GM10248 (cell line): ENCODE measurements at places on chromosomes 6 and 20.

GRCh38 chr6:3318226-3318625 lies 59.5 kb downstream of the PSMG4 start:
- no peak for DNase-seq

DNA sequence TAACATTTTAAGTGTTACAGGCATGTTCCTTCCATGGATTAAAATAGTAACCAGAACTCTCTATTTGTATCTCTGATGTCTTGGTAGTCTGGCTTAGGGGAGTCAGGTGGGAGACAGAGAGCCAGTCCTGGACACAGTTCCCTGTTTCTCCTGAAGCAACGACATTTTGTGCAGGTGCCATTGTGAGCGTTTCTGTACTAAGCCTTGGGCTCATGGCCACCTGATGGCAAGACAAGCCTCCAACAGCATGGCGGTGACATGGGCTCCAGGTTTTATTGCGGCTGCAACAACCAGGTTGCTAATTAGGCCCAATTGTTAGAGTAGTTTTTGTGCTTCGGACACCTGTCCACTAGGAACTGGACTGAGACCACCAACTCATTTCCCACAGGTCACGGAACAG lies 105.3 kb downstream of the PRDM13 start:
- no peak for DNase-seq

DNA sequence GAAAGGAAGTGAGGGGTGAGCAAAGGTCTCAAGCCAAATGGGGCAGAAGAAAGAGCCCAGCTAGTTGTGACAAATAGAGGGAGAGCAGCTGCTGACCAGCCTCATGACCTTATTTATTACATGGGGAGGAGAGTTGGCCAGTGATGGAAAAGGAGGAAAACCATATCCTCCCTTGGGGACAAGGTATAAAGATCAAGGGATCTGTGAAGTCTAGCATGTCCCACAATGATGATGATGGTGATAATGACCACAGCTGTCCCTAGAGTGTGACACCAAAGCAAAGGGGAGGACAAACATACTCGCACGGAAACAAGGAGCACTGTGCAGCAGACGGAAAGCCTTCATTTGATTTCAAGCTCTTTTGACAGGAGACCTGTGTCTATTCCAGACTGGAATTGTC lies 190.4 kb upstream of the MCHR2 start:
- DNase-seq = no peak

GRCh38 chr20:18657575-18657974 lies 69.7 kb downstream of the DTD1 start:
- no peak for DNase-seq

GRCh38 chr20:3068986-3069900 lies 2.2 kb upstream of the OXT start:
- DNase-seq = peak; percentile 16

- no peak for DNase-seq
Observed at GRCh38 chr6:107108201-107108890, 7.0 kb downstream of the BEND3 start.

DNA sequence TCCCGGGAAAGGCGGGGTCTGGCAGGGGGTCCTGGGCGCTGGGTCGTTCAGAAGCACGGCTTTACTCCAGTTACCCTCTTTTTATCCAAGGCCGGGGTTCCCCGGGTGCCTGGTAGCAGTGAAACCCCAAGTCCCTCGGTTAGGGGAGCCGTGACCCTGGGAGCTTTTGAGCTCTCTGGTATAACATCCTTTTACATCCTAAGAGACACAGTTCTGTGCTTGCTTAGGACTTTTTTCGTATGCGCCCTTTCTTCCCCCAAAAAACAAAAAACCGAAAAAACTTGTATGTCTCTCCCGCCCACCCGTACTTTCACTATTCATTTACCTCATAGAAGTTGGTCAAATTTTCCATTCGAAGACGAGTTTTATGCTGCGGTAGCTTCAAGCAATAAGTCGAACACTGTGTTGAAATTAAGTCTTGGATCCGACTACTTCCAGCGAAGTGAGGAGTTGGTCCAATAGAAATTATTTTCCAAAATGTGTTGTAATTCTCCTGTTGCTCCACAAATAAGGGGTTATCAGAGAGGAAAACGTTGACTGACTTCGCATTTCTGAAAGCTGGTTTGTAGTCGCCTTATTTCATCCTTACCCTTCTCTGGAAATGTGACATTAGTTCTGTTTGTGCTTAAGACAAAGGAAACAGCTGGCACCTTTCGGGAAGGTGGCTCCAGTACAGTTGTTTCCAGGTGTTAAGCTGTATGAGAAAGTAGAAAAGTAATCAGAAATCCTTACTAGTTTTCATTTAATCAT lies 816 bp upstream of the MAN1A1 start:
- peak; percentile 38 for DNase-seq

- DNase-seq = no peak
Observed at GRCh38 chr6:34877259-34877658, 10.6 kb downstream of the TAF11 start.

- no peak for DNase-seq
Observed at GRCh38 chr6:159521962-159522361, 171.1 kb downstream of the SOD2 start.
